ENCODE measurements at places on chromosomes 3 and 15.

DNA sequence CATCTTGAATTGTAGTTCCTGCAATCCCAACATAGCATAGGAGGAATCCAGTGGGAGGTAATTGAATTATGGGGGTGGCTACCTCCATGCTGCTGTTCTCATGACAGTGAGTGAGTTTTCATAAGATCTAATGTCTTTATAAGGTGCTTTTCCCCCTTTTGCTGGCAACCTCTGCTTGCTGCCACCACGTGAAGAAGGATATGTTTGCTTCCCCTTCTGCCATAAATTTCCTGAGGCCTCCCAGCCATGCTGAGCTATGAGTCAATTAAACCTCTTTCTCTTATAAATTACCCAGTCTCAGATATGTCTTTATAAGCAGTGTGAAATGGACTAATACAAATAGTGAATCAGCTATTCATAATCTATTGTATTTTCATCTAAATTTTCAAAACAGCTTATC lies 537.3 kb downstream of the EPHA3 start:
- DNase-seq: no peak

GRCh38 chr15:60000824-60001609 lies 3.1 kb upstream of the FOXB1 start:
- no peak for DNase-seq

DNA sequence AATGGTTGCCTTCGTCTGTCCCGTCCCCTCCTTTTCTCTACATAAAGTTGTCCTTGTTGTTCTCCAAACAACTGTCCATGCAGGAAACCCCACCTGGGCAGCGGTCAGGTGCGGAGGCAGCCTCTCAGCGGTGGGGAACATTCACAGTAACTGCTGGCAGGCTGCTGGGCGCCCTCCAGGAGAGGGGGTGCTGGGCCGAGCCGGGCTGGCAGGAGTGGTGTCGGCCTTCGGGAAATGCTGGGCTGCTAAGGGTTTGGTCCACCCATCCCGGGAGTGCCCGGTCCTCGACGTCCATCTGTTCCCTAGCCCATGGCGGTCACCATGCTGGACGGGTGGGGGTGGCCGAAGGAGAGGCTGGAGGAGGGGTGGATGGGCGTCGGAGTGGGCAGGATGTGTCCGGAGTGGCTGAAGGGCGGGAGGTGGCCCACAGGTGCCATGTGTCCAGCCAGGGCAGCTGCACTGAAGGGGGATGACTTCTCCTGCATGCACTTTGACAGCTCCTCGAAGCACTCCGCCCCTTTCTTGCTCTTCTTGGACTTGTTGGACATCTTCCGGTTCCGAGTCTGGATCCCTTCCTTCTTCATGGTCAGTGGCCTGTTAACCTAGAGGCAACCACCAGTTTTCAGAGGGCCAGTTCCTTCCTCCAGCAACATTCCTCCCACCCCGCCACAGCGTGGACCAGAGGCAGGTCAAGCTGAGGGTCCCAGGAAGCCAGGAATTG lies 12.1 kb downstream of the GATA2 start:
- no peak for DNase-seq

DNA sequence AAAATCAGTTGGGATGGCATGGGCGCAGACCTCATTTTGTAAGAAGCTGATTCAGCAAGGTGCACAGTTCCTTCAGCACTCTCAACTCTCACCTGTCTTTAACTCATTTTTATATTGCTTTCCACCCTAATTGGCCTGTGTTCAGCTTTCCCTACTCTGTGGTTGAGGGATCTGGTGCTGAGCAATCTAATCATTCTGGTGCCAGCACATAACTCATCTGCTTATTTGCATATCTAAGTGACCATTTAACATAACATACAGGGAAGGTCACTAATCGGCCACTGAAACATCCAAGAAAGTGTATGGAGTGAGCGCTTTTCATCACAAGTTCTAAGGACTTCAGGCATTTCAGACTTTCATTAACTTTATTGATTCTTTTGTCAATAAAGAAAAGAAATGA lies 303.4 kb upstream of the ROPN1 start:
- no peak for DNase-seq

- no peak for DNase-seq
These were observed 396.2 kb upstream of the NAALADL2 start for GRCh38 chr3:174462916-174463315.

DNA sequence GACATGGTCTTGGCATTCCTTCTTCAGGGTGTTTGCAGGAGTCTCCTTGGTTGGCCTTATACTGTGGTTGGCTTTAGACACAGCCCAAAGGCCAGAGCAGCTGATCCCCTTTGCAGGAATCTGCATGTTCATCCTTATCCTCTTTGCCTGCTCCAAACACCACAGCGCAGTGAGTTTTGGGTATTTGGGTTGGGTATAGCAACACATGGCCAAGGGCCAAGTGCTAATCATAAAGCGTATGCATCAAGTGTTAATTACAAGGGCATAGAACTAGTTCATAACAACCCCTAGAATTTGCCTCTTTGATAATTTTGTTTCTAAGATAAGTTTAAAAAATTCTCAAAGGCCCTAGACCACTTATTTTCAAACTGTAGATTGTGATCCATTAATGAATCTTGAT lies 11.8 kb downstream of the SLC28A2 start:
- DNase-seq: no peak

- no peak for DNase-seq
These were observed 73.4 kb upstream of the PRR23C start for GRCh38 chr3:139117883-139118760.

All from activated CD4-positive, CD25-positive, alpha-beta regulatory T cell treated with anti-CD3 and anti-CD28 coated beads, Interleukin-2, amount 50 U/mL, for 16 hours (primary cell).